ENCODE measurements at places on chromosomes 5 and 9.
A peak's percentile ranks its signal among the peaks of the same experiment; 100 is the strongest.

DNA sequence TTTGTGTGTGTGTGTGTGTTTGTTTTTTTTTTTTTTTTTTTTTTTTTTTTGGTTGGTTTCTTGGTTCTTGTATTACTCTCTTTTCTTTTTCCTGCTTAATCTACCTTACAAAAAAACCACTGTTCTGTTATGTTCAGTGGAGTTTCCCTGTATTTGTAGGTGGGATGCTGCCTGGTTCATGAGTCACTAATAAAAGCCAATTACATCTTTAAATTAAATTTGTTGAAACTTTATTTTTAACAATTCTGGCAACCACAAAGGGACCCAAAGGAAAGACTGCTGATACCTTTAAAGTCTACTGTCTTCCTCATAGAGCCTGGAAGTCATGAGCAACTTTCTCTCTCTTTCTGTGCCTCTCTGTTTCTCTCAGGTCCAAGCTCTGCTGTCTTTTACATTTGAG, 29.5 kb upstream of the RNF20 start:
- no peak for DNase-seq

DNA sequence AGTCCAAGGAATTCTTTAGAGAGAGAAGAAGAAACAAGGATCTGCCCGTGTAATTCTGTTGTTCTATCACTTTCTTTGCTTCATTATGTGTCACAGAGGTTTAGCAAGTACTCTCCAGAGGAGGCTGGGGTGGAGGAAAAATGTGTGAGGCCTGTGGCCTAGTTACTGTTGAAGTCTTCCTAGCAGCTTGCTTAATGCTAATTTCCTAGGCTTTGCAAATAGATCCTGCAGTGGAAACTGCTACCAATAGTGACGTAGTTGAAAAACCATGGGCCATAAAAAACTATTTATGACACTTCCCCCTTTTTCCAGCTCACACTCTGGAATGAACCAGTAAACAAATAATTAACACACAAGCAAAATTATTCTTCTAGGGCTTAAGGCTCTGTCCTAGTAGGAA, 27.0 kb upstream of the C9orf72 start:
- no peak for DNase-seq

- no peak for DNase-seq
Observed at GRCh38 chr5:158398360-158399201, 539.6 kb upstream of the CLINT1 start.

GRCh38 chr5:120615967-120616645, 152.0 kb downstream of the PRR16 start:
- no peak for DNase-seq

GRCh38 chr5:4927097-4927496, 213.0 kb upstream of the ADAMTS16 start:
- DNase-seq = no peak

DNA sequence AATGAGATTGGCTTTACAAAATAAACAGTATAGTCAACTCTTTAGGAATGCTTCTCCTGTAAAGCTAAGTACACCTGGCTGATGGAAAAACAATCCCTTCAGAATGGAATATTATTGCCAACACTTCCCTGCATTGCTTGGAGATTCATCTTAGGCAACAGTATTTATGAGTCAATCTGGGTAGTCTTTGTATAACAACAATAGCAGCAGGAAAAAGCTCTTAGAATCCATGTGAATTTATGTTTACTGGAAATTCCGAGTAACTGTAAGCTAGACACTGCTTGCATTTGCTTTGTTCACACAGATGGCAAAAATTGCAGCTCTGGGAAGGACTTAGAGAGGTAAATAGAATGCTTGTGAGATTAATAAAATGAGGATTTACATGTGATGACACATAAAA, 101.7 kb upstream of the NTRK2 start:
- DNase-seq = no peak

DNA sequence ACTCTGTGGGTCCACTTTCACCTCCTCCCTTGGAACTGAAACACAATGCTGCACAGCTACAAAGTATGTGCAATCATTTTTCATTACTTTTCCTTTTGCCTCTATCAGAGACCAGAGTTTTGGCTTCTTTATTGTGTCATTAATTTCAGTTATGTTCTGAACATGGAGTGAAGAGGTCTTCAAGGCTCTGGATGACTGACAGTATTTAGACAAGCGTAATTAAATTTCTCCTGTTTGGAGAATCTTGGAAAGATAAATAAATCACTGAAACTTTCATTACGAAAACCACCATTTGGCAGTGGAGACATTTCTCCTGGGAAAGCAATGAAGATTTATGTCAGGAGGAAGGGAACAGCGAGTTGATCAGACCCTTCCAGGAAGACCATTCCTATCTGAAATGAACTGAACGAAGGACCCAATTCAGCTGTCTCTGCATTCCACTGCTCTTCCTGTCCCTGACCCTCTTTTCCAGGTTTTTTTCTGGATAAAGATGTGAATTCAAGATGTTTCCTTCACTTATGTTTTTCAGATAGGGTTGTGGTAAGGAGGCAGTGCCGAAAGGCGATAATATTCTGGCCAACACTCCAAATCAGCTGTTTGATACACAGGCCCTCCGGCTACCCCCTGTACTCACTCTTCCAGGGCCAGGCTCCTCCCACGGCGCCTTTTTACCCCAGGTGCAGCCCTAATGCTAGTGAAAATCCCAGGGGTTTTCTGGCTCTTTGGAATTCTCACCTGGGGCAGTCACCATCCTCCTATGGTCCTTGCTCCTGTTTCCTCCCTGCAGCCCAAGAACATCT, 77.2 kb upstream of the OSMR start:
- DNase-seq = no peak

GRCh38 chr5:167937635-167937998, 353.8 kb upstream of the WWC1 start:
- DNase-seq = no peak

GRCh38 chr5:8568858-8569257, 699.9 kb downstream of the MTRR start:
- DNase-seq = no peak

GRCh38 chr5:146710348-146710747, 168.2 kb downstream of the PPP2R2B start:
- DNase-seq = no peak

GRCh38 chr5:124783285-124783684, 36.8 kb upstream of the ZNF608 start:
- no peak for DNase-seq

GRCh38 chr9:136347472-136348256, 15.9 kb downstream of the DNLZ start:
- DNase-seq = no peak

- no peak for DNase-seq
Observed at GRCh38 chr5:20229303-20230005, 241.5 kb upstream of the CDH18 start.

DNA sequence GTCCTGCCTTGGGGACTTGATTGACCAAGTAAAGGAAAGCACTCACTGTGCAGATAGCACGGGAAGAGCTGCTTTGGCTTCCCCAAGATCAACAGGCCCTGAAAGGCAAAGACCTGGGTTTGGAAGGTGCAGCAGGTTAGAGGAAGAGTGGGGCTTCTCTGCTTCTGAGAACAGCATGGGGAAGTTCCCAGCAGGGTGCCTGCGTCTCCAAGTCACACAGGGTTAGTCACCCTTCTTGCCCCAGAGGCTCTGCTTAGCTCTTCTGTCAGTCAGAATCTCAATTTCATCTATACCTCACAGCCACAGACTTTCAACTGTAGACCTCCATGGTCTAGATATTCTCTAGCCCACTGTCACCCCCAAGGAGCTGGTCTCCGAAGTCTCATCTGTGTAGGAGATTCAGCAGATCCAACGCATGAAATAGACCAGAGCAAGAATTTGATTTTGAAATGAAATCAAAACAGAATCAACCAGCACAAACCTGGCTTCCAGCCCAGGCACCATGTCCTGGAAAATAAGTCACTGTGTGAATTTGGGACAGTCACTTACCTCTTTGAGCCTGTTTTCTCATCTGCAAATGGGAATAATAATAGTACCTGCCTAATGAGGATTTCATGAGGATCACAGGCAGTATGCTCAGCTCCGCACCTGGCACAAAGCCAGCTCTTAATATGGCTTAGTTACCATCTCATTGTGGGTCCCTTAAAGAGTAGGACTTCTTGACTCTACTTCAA, 64.0 kb downstream of the SFXN1 start:
- peak; percentile 53 for DNase-seq

DNA sequence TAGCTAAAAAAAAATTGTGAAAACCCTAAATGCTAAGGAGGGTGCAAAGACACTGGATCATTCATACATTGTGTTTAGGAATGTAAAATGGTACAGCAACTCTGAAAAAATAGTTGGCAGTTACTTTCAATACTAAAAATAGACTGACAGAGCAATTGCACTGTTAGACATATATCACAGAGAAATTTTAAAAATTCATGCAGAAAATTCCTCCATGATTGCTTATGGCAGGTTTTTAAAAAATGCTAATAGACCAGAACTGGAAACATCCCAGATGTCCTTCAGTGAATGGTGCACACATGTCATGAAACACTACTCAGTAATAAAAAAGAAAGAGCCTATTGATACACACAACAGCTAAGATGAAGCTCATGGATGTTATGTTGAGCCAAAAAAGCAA, 349.8 kb upstream of the DAB2 start:
- no peak for DNase-seq

GRCh38 chr5:82465235-82465634, 187.1 kb upstream of the RPS23 start:
- no peak for DNase-seq

GRCh38 chr5:52013523-52013922, 630.3 kb downstream of the ISL1 start:
- DNase-seq = no peak

DNA sequence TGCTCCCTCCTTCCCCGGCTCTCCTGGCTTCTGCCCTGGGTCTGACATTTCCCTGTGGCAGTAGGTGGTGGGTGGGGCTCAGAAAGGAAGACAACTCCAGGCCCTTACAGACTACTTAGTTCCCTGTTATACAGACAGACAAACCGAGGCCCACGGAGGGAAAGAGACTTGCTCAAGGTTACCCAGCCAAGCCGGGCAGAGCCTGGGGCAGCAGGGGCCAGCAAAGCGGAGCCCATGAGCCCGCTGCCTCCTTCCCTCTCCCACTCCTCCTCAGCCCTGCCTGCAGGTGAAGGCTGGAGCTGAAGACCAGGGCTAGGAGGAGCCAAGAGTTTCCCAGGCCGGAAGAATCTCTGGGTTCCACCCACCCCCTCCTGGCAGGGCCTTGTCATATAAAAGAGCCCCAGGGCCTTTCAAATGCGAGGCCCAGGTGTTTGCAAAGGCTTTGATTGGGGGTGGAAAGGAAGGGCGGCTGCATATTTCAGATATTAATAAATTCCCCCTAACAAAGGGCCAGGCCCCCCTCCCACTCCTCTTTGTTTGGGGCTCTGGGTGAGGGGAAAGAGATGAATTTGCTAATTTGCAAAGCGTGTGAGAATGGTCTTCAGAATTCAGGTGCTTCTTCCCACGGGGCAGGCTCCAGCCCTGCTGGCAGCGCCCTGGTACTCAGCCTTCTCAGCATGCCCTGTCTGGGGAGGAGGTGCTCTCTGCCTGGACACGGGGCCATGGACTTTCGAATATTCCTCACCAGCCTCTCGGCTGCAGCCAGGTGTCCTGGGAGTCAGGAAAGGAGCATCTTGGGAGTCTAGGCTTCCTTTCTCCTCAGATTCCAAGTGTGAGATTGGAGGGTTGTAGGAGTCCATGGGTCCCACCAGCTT, 21.5 kb downstream of the SLC6A7 start:
- DNase-seq = no peak

- DNase-seq = no peak
Observed at GRCh38 chr9:128551657-128552152, 682 bp upstream of the SPTAN1 start.

GRCh38 chr5:175519006-175519405, 40.6 kb downstream of the SFXN1 start:
- DNase-seq = no peak

DNA sequence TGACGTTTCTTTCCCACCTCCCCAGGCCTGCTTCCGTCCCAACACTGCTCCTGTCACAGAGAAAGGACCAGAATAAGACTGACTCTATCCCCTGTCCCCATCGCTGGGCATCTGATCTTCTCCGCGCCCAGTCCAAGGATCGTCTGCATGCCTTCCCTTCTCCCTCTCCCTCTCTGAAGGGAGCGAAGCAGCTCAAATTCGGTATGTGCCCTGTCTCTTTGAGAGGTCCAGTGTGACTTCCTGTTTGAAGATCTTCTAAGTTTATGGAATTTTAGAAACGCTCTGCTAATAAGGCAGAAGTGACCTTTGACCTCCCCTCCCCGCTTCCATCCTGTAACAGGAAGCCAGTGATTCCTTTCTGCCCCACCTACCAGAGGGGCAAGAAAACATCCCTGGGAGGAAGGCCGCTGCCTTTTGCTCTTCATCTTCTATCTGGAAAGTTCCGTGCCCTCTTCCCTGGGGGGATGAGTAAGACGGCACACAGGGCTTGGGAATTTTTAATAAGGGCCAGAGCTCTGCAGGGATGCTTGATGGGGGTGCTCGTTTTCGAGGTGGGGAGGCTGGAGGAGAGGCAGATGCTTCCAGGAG, 40.7 kb upstream of the RNU6ATAC start:
- DNase-seq = no peak

- no peak for DNase-seq
Observed at GRCh38 chr9:33619666-33620404, 95.8 kb downstream of the ANKRD18B start.

DNA sequence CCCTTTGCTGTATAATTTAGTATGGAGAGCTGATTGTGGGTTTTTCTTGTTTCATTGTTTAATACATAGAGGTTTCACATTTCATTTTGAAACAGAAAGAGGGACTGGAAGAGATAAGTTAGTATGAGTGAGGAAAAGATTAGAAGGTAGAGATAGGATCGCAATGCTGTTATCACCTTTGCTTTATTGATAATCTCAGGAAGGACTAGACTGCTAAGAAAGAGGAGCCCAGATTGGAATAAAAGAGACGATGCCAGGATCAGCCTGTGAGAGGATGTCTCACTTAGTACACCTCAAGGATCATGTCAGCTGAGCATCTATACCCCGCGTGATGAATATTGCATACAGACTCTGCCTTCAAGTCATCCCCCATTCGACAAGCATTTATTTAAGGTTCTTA, 178.0 kb upstream of the DMAC1 start:
- no peak for DNase-seq

DNA sequence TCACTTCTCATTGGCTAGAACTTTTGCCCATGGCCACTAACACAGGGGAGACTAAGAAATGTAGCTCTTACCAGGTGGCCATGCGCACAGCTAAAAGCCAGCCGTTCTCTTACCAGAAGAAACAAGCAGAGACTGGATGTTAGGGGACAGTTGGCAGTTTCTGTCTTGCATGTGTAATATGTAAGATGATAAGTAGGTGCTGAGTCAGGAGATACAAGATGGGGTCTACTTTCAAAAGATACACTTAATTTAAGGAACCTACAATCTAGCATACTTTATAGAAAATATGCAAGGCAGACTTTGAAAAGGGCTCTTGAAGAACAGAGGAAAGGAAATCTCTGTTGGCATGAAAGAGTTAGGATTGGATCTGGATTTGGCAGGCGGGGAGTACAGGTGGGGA, 244.5 kb downstream of the ZSWIM6 start:
- DNase-seq = no peak

- DNase-seq = no peak
Observed at GRCh38 chr5:126971455-126972031, 58.8 kb downstream of the MARCHF3 start.

Measured in stimulated activated CD4-positive, alpha-beta T cell treated with anti-CD3 and anti-CD28 coated beads, Interleukin-15, amount 100 ng/mL, for 24 hours (primary cell).